Central memory CD4-positive, alpha-beta T cell (primary cell): ENCODE measurements at places on chromosomes 3 and 15.

DNA sequence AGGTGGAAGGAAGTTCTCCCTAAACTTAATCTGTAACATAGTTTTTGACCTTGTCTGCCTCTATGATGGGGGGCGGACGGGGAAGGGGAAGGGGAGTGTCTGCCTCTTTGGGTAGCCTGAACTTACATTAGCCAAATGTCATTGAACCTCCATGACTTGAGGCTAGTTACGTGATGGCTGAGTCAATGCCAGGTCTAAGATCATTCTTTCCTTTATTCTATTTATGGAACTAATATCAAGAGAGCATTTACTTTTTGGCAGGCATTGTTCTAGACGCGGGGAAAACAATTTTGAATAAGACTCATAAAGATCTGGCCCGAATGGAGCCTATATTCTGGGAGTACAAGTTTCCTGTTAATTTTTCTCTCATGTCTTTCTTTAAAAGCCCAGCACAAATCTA is 340.7 kb upstream of the C2CD4B start:
- DNase-seq = no peak

DNA sequence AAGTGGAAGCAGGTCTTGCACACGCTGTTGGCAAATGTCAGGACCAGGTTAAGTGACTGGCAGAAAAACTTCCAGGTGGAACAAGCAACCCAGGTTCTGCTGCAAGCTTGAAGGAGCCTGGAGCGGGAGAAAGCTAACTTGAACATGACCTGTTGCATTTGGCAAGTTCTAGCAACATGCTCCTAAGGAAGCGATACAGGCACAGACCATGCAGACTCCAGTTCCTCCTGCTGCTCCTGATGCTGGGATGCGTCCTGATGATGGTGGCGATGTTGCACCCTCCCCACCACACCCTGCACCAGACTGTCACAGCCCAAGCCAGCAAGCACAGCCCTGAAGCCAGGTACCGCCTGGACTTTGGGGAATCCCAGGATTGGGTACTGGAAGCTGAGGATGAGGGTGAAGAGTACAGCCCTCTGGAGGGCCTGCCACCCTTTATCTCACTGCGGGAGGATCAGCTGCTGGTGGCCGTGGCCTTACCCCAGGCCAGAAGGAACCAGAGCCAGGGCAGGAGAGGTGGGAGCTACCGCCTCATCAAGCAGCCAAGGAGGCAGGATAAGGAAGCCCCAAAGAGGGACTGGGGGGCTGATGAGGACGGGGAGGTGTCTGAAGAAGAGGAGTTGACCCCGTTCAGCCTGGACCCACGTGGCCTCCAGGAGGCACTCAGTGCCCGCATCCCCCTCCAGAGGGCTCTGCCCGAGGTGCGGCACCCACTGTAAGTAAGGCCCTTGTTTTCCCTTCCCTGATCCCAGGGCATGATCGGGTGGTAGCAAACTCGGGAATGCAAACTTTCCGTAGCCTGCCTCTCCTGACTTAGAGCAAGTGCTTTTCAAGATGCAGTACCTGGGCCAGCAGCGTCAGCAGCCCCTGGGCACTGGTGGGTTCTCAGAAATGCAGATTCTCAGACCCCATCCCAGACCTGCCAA is 759 bp downstream of the GALNT15 start:
- DNase-seq = no peak

- DNase-seq = no peak
These were observed 103.5 kb downstream of the IMPG2 start for GRCh38 chr3:101216710-101217465.

GRCh38 chr15:91919014-91919534 is 65.6 kb downstream of the SLCO3A1 start:
- no peak for DNase-seq

DNA sequence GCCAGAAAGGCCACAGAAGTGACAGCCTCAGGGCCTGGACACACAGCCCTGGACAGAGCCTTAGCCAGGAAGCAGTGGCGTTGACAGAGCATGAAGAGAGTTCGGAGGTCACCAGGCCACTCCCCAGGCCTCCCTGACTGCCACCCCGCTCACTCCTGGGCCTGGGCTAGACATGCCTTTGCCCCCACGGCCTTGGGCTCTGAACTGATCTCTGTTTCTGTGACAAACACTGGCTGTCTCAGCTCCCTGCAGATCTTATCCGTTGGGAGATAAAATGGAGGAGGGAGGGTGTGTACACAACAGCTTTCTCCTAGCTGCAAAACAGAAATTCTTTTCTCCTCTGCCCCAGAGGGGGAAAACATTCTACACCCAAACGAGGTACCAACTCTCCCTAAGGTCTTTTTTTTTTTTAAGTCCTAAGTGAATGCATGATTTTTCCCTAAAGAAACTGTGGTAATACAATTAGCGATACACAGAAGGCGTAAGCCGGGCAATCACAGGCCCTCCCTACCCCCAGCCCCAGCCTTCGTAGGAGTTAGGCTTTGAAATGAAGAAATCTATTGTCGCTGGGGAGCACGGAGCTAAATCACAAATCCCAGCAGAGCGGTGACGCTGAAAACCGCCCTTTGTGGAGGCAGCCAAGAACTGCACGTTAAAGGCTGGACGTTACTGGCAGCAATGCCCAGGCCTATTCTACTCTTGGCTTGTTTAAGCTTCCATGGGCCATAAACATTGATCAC is 45.0 kb downstream of the SRGAP3 start:
- no peak for DNase-seq

DNA sequence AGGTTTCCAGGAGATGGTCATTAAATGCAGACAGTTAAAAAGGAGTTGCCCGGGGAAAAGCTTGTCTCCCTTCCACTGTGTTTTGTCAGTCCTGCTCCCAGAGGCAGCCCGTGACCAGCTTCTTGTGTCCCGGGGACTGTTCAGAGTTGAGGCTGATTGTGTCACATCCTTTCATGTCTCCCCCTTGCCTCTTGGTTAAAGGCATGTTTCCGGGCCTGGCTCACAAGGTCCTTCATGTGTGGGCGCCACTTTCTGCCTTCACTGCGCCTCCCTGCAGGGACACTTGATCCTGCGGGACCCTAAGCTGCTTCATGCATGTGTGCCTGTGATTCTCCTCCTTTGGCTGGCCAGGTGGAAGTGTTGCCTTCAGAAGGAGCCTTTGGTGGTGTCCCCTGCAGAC is 9.2 kb downstream of the CHCHD6 start:
- DNase-seq = no peak

- no peak for DNase-seq
These were observed 667 bp upstream of the ACOX2 start for GRCh38 chr3:58537412-58538301.

- no peak for DNase-seq
These were observed 446.0 kb downstream of the FGF12 start for GRCh38 chr3:192281207-192281880.

GRCh38 chr3:196968233-196969133 is at the start of gene PIGZ:
PIGZ (minus strand) TSS chr3:196968833; CDS start chr3:196952031, 16,802 bp downstream.
- peak; percentile 19 for DNase-seq
